ENCODE measurements at places on chromosomes 2 and 18. TPM values are rescaled to one million over a fixed set of nuclear protein-coding genes. Genes with fewer than 3 reads are reported as not detected.

- ATAC-seq = no peak
Measured at GRCh38 chr2:98464772-98465310, 20.2 kb downstream of the INPP4A start.

DNA sequence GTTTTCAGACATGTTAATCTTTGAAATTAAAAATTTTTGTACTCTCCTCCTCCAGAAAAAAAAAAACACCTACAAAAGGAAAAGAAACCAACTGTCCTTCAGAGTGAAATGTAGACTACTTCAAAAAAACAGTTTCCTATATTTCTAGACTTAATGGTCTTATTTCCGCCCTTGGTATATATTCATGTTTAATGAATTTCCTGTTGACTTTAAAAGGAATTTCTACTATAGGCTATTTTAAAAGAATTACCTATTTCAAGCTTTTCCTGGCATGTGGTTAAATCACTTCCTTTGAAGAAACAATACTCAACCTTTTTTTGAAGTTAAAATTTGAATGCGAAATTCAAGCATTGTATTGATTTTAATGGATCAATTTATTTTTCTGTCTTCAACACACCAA is 29.2 kb downstream of the GULP1 start:
- no peak for ATAC-seq

- ATAC-seq = peak; percentile 100
Measured at GRCh38 chr2:1010415-1010930, 59.8 kb downstream of the SNTG2 start.

DNA sequence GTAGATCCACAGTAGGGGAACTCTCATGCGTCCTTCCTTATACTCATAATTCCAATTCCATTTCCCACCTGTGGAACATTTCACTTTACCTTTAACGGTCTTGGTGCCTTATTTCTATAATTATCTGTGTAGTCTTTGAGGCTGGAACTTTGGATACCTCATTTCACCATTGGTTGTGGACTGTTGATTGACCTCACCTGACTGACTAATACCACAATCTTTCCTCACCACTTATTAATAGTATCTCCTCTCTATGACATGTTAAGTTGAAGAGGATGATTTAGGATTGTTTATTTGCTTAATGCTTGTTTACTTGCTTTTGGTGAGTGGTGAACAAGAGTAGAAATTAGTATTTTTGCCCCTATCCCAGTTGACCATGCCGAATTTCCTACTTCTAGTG is 50.0 kb downstream of the R3HDM1 start:
- no peak for ATAC-seq

Gene LOXL3
- 1.3 TPM for total RNA-seq

Gene SCN7A
- 0.15 TPM for total RNA-seq

Gene CD8B
- total RNA-seq = not detected

Gene EIPR1
- 31.4 TPM for total RNA-seq

All from motor neuron (in vitro differentiated cells).